ENCODE measurements at places on chromosomes 16 and 17. TPM values are rescaled to one million over a fixed set of nuclear protein-coding genes. Genes with fewer than 3 reads are reported as not detected.

DNA sequence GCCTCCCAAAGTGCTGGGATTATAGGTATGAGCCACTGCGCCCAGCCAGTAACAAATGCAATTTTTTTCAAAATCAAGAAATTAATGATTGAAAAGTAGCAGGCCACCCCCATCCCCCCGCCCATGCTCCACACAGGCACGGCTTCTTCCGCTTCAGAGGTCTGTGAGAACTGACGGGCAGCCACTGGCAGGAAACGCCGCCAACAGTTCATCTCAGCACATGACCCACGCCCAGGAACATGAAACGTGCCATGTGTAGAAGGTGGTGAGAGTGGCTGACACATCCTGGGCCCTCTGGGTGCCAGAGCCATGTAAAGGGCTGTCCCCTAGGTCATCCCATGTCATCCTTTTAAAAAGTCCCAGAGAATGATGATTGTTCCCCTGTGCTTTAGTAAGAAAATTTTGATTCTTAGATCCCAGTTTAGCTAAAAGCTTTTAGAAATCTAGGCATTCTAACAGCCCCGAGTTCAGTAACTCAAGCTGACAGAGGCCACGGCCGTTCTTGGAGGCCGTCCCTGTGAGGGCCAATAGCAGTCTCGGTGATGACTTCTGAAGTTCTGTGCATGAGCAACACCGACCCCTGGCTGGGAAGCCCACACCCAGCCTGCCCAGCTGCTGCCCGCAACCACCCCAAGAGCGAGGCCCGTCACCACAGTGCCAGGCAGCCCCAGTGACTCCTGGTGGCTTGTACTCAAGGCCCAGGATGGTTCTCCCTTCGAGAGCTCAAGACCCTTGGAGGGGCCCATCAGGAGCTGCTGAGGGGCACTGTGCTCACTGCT, 52.1 kb downstream of the KLHDC4 start:
- DNase-seq, result peak; percentile 40
- peaks cover 33% of the 10 kb centered on the region for H3K4me1 ChIP-seq
- H3K36me3 ChIP-seq, result peaks cover 67% of the 10 kb centered on the region

DNA sequence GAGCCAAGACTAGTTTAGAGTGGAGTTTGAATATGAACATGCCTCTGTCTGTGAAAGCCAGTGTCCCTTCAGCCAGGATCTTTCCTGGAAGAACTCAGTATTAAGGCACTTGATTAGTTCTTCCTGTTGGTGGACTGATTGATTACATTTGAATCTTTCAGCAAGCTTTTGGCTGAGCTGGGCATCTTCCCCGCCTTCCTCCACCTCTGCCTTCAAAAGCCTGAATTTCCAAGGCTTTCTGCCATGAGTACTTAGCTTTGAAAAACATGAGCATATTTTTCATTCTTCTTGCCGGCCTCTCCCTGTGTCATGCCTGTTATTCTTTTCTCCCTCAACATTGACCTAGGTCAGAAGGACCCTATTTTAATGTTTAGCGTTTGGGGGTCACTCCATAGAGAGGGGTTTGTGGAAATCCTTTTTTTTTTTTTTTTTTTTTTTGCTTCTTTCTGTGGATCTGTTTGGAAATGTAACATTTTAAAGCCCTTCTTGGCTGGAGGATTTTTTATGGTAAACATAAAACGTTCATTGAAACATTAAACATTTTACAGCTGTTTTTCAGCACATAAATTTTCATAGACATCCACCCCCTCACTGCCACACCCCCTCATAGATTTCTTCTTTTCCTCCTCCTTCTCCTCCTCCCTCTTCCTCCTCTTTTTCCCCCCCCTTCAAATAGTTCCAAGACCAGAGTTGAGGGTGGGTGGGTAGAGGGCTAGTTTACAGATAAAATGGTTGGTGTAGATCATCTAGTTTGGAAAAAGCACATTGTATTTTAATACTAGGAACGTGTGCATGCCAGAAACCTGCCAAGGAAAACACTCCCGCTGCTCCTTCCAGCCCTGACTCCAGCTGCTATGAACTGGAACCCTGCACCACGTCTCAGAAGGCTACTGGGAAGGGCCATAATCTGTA, 645.9 kb downstream of the WWOX start:
- peaks cover 58% of the 10 kb centered on the region for H3K4me1 ChIP-seq
- H3K27ac ChIP-seq, result no peak overlapping the region
- no peak overlapping the region for H3K4me3 ChIP-seq
- no peaks in the 10 kb centered on the region for H3K27me3 ChIP-seq
- DNase-seq, result no peak
- no peaks in the 10 kb centered on the region for H3K36me3 ChIP-seq

DNA sequence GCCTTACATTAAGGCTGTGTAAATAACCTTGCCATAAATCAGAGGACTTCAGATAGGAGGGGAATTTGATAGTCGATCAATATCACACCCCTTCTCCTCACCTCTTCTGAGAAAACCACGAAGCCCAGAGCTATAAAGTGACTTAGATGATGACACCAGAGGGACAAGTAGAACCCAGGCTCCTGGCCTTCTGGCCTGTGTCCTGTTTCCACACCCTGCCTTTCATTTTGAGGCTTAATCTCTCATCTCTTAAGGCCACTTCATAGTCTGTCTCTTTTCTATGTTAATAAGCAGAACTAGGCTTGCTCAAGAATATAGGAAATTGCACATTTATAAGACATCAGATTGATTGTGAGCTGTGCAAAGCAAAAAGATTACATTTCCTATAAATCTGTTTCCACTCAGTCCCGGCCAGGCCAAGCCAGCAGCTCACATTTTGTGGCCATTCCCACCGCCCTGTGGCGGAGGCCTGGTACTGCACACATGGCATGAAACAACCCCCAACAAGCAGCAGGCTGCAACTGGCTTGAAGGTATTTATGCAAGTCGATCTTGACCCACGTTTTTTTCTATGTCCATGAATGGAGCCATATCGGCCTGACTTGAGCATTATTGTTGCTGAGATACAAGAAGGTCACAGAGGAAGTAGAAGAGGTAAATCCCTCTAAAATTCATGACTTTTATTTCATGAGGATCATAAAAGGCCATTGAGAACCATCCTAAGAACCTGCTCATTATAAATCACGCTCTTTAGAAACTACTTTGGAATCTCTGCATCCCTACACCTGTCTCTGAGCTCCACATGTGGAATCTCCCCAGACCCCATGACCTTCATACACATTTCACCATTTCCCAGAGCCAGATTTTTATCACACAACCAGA, 93.7 kb downstream of the PMP22 start:
- DNase-seq, result peak; percentile 14
- no peaks in the 10 kb centered on the region for H3K36me3 ChIP-seq
- H3K4me1 ChIP-seq, result no peaks in the 10 kb centered on the region
- H3K27ac ChIP-seq, result no peak overlapping the region
- H3K4me3 ChIP-seq, result no peak overlapping the region

DNA sequence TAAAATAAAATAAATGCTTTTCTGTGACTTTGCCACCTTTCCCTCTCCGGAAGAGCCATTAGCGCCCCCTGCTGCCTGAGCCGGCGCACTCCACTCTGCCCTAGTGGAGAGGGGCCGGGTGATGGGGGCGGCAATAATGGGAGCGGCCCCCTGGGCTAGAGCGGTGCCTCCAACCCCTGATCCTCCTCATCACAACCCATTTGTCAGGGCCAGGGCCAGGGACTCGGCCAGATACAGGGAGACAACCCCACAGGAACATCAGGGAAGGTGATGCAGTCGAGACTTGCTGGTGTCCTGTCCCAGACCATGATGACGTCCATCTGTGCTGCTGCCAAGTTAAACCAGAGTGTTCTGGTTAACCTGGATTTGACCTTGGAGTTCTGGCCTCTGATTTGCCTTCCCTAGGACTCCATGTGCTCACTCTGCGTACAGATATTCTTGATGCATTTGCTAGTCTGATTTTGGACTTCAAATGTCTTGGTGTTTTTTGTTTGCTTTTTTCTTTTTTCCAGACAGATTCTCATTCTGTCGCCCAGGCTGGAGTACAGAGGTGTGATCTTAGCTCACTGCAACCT, 46.1 kb upstream of the BPTF start:
- no peaks in the 10 kb centered on the region for H3K27me3 ChIP-seq
- H3K4me3 ChIP-seq, result no peak overlapping the region
- DNase-seq, result no peak

CARD14 gene
- not detected for total RNA-seq

FAM20A gene
- total RNA-seq, result not detected

PRKCB gene
- total RNA-seq, result 123 TPM

SLC46A1 gene
- total RNA-seq, result 3.8 TPM
